ENCODE measurements at places on chromosomes 2 and 18.

- DNase-seq, result no peak
Measured at GRCh38 chr18:45019469-45019868, 338.8 kb downstream of the SETBP1 start.

DNA sequence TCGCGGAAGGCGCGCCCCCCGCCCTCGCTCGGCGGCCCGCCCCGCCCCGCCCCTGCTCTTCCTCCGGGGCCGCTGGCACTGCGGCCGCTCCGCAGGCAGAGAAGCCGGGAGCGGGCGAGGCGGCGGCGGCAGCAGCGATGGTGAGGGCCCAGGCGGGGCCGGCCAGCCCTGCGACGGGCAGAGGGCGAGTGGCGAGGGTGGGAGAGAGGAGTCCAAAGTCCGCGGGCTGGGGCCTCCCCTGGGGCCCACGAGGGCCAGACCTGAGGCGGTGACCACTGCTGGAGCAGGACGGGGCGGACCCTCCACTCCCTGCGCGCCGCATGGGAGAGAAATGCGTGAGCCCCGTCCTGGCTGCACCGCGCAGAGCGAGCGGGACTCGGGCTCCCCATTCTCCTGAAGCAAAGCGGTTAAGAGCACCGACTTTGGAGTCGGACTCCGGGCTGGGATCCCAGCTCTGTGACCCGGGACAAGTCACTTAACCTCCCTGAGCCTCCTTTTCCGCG is at the start of gene VAMP5:
Gene VAMP5, plus strand, starts transcription at position 78 of the 503 bp plus-strand sequence. Its CDS starts 60 bp downstream, at position 138.
- DNase-seq, result no peak

DNA sequence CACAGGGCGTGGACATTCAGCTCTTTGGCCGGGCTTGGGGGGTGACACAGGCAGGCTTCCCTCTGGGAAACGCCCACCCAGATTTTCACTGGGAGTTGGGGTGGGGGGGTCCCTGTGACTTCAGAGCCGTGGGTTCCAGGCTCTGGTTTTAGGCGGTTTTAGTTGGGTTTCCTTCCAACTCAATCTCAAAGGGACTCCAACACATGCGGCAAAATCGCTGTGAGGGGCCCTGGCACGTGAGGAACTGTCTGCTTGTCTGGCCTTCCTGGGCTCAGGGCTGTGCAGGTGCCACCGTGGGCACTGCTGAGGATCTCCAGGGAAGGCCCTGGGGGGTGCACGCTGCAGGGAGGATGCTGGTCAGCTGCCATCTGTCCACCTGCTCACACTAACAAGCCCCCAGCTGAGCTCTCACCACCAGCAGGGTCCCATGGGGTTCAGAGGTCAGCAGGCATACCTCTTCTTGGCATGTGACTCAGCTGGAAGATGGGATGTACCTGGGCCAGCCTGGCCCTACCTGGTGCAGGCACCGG is 11.7 kb downstream of the HS6ST1 start:
- DNase-seq, result no peak

GRCh38 chr2:145108361-145108778 is 588.5 kb upstream of the ZEB2 start:
- DNase-seq, result no peak

GRCh38 chr2:206881708-206882410 is 57.5 kb upstream of the CPO start:
- DNase-seq, result no peak

DNA sequence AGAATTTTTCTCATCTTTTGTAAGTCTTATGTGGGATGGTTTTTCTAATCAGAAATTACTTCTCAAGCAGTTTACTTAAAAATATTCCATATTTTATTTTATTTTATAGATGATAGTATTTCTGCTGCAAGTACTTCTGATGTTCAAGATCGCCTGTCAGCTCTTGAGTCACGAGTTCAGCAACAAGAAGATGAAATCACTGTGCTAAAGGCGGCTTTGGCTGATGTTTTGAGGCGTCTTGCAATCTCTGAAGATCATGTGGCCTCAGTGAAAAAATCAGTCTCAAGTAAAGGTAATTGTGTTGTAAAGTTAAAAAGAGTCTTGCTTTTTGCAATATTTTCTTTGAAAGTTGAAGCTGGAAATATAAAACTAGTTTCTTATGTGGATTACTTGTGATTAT is 76.2 kb downstream of the EML4 start:
- DNase-seq, result no peak

DNA sequence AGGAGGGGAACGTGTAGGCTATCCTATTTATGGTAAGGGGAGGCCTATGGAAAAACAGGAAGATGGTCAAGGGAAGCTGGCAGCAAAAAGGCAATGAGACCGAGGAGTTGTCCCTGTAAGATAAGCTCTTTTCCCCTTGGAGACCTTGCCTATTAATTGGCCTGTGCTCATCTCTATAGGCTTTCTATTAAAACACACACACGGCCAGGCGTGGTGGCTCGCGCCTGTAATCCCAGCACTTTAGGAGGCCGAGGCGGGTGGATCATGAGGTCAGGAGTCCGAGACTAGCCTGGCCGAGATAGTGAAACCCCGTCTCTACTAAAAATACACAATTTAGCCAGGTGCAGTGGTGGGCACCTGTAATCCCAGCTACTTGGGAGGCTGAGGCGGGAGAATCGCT is 32.1 kb downstream of the EPAS1 start:
- DNase-seq, result no peak

GRCh38 chr18:58604311-58604710 is 24.6 kb downstream of the ALPK2 start:
- DNase-seq, result no peak

DNA sequence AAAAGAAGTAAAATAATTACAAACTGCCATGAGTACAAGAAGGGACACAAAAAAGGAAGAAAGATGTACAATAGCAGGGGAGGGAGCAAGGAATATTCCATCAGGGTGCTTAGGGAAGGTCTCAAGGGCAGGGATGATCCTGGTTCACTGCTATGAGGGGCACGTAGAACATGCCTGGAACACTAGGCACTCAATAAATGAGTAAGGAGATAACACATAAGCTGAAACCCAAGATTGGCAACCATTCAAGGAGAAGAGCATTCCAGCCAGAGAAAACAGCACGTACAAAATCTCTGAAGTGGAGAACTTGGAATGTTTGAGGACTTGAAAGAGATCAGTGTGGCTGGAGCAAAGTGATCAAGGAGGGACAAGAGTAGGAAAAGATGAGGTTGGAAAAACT is 103.2 kb downstream of the FAM161A start:
- DNase-seq, result no peak

DNA sequence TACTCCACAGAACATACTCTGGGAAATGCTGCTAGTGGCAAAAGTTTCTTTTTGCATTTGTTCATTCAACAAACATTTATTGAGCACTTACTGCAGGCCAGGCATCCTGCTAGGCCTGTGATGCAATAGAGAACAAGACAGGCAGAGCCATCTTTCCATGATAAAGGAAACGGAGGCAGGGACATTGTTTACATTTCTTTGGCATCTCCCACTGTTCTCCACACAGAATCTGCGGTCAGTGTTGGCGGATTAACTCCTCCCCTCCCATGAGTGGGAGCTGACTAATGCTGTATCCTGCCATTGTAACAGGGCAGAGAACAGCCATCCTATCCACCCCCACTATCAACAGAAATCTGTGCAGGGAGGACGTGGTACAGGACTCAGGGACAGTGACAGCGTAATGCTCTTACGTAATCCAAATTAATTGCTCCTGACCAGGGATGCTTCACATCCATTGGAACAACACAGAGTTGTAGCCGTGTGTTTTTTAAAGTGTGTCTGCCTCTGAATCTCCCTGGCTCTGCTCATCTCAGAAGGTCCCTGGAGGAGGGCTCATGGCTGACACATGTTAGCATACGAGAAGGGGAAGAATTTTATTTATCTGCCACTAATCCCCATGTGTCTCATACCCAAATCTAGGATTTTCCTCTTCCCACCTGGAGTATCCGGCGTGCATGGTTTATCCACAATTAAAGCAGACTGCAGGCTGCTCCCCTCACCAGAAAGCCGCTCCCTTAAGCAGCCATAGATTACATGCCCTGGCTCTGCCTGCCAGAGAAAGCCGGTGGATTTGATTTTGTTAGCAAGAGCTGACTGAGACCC is 32.3 kb downstream of the STEAP3 start:
- no peak for DNase-seq

DNA sequence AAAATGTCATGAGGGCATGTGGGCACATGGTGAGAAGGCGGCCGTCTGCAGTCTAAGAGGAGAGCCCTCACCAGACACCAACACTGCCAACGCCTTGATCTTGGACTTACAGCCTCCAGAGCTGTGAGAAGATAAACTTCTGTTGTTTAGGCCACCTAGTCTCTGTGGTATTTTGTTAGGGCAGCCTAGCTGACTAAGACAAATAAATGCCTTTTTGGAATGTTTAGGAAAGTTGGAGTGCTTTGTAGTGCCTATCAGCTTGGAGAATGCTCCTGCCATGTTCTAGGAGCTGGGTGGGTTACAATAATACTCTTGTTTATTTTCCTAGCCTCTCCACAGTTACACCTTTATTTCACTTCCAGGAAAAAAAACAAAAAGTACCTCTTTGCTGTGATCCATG is 92.0 kb downstream of the SPP2 start:
- no peak for DNase-seq

DNA sequence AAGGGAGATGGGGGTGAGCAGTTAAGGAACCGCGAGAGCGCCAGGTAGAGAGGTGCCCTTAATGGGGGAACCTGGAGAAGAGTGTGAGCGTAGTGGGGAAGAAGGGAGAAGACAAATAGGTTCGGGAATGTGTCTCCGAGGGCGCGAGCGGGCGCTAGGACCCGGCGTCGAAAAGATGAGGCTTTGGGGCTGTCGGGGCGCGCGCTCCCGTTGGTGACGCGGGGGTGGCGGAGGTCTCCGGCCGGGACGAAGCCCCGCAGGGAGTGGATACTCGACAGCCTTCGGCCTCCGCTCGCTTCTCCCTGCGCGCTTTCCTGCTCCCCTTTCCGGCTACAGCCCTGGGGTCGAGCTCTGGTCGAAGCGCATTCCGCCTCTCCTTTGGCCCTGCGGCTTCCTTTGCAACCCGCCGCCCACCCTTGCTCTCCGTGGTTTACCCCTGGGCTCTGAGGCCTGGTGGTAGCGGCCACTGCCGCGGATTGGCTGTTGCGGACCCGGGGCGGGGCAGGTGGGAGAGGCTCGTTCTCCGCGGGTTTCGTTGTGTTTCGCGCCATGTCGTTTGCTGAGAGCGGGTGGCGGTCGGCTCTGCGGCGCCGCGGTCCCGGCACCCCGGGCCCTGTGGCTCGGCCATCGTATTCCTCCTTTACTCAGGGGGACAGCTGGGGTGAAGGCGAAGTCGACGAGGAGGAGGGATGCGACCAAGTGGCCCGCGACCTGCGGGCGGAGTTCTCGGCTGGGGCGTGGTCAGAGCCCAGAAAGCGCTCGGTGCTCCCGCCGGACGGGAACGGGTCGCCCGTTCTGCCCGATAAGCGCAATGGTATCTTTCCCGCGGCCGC is at the start of gene ARL6IP6:
Gene ARL6IP6, plus strand, starts transcription at position 545 of the 833 bp plus-strand sequence. Its CDS starts 5 bp downstream, at position 550.
- DNase-seq, result peak; percentile 89

DNA sequence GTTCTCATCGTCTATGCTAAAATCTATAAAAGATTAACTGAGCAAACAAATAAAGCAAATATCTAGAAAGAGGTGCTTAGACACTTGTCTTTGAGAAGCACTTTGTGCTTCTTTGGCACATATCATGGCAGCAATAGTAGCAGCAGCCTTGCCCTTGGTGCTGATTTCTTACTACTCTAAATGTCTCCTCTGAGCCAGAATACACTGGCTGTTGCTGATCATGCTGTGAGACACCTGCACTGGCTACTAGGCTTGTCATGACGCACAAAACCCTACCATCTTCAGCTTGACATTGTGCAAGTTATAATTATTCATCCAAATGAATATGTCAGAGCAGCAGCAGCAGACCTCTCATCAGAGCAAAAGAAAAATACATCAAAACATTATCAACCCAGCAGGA is 46.7 kb downstream of the FANCL start:
- peak; percentile 12 for DNase-seq

DNA sequence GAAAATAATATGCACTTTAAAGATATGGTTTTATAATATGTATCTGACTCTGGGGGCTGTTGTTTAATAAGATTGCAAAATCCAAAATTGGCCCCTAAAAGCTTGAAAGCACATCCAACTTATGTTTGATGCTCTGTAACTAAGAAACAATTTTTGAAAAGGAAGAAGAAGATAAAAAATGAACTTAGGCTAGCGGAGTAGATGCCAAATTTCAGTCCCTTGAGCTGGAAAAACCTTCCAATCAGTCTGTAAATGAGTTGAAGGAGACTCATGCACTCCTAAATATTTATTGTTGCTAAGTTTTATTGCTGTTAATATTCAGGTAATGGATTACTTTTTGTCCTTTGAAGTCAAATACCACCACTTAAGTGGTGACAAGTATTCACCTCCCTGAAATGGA is 465.0 kb downstream of the ZEB2 start:
- no peak for DNase-seq

DNA sequence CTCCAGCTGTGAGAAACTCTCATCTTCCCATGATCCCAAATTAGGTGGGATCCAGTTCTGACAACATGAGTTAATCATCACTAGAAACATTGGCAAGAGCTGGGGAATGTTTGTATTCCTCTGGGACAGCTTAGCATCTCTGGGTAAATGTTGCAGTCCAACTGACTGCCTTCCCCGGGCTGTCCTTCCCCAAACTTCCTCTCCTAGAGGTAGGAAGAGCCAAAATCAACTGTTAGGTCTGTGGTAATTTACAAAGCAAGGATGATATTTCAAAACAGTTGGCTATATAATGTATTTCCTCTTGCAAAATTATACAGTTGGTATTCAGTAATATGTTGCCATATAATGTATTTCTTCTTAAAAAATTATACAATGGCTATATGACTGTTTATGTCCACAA is 148.5 kb downstream of the MGAT5 start:
- no peak for DNase-seq

- DNase-seq, result no peak
Measured at GRCh38 chr2:128261245-128262128, 57.2 kb downstream of the HS6ST1 start.

- DNase-seq, result no peak
Measured at GRCh38 chr2:148721991-148722777, 77.6 kb downstream of the EPC2 start.

DNA sequence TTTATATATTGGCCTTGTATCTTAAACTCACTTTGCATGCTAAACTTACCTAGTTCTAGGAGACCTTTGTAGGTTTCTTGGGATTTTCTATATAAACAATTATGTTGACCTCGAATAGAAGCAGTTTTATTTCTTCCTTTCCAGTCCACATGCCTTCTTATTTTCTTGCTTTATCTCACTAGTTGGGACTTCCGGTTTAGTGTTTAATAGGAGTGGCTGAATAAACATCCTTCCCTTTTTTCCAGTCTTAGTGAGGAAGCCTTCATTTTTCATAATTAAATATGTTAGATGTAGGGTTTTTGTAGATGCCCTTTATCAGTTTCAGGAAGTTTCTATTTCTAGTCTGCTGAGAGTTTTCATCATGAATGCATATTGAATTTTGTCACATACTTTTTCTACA is 347.3 kb upstream of the HNRNPA3 start:
- no peak for DNase-seq

- DNase-seq, result no peak
Measured at GRCh38 chr2:43689999-43690398, 13.8 kb upstream of the C1GALT1C1L start.
